ENCODE measurements at places on chromosomes 2 and 18.

GRCh38 chr2:46167406-46167805 lies 129.8 kb upstream of the EPAS1 start:
- DNase-seq, result no peak

GRCh38 chr2:68709421-68709911 lies 25.1 kb upstream of the ARHGAP25 start:
- DNase-seq, result no peak

DNA sequence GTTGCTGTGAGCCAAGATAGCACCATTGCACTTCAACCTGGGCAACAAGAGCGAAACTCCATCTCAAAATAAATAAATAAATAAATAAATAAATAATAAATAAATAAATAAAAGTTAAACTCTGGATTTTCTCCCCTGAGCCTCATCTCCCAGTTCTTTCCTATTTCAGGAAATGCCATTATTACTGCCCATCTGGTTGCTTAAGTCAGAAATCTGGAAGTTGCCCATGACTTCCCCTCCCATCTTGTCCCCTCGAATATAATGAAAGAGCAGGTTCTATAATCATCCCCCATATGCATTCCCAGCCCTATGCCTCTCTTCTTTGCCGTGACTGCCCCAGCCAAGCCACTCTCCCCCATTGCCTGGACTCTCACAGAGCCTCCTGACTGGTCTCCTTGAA lies 4.2 kb upstream of the PSD4 start:
- no peak for DNase-seq

DNA sequence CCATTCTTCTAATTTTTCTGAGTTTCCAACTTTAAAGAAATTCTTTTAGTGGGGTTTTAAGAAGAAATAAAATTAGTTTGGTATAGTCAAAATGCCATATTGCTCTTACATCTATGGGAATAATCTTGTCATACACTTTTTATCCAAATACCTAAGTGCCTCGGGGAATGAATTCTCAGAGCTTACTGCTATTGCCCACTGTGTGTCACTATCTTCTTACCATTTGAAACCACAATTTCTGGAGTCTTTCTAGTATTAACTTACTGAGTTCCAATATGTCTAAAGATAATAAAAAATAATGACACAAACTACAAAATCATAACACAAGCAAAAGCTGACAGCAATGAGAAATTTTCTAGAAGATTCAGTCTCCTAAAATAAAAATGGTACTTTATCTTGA lies 23.7 kb upstream of the DNAH6 start:
- no peak for DNase-seq

DNA sequence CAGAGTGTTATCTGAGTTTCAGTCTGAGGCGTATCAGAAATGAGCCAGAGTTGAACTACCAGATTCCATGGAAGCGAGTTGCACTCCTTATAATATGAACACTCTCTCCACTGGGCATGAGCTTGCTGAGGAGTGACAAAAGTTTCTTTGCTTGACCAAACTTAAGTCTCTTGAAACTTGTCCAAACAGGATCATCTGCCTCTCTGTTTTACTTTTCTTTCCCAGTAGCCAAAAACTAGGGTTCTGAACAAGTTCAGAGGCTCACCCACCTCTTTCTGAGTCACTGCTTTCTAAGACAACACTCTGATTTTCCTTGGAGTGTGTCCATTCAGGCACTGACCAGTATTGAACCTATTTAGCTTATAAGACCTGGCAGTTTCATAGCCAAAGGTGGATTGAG lies 233.2 kb upstream of the TCF4 start:
- DNase-seq, result no peak

- no peak for DNase-seq
These were observed 52.5 kb downstream of the MARCHF4 start for GRCh38 chr2:216319771-216320170.

DNA sequence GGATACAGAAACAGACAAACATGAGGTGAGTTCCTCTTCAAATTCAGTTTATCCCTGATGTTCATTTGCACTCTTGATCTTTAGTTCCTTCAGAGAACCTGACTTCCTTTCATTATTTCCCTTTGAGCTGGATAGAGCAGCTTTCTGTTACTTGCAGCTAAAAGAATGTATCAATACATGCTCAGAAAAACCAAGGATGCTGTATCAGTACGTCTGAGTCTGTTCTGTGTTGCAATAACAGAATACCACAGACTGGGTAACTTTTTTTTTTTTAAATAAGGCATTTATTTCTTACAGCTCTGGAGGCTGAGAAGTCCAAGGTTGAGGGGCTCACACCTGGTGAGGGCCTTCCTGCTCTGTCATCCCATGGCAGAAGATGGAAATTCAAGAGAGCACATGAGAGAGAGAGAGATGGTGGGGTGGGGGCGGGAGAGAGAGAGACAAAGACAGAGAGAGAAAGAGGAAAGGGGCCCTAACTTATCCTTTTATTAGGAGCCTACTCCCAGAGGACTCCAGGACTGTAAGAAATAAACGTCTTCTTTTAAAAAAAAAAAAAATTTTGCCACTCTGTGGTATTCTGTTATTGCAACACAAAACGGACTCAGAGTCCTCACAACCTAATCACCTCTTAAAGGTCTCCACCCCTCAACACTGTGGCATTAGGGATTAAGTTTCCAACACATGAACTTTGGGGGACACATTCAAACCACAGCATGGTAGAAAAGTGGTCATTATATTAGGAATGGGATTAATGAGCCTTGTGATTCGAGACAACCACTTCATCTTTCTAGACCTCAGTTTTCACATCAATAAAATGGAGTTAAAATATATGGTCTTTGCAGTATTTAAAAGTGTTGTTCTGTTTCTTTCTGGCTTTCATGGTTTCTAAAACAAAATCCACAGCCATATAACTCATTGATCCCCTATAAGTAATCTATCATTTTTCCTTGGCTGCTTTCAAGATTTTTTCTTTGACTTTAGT lies 18.4 kb upstream of the SELENOI start:
- DNase-seq, result no peak

DNA sequence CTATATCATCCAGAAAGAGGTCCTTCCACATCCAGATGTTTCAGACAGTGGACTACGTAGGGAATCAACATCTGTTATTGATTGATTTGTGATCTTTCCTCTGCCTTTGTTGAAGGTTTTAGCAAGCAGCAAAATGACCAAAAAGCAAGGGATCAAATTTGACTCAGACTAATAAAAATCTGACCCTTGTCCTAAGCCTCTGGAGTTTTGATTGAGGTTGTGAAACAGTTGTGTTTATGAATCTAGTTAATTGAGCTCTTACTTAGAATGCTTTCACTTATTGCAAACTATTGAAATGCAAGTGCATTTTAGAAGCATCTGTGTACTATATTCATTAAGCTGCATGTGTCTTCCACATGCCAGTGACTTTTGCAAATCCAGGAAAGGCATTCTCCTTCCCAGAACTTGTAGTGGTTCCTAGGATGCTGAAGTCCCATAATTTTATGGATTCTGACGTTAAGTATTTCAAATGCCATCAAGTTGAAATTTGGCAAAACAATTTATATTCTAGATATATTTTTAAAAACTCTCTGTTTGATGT lies 116.0 kb downstream of the MTX2 start:
- DNase-seq, result no peak

GRCh38 chr2:27222407-27222806 lies 5.2 kb downstream of the CAD start:
- no peak for DNase-seq

GRCh38 chr2:227366769-227367426 lies 12.2 kb downstream of the TM4SF20 start:
- DNase-seq, result no peak

DNA sequence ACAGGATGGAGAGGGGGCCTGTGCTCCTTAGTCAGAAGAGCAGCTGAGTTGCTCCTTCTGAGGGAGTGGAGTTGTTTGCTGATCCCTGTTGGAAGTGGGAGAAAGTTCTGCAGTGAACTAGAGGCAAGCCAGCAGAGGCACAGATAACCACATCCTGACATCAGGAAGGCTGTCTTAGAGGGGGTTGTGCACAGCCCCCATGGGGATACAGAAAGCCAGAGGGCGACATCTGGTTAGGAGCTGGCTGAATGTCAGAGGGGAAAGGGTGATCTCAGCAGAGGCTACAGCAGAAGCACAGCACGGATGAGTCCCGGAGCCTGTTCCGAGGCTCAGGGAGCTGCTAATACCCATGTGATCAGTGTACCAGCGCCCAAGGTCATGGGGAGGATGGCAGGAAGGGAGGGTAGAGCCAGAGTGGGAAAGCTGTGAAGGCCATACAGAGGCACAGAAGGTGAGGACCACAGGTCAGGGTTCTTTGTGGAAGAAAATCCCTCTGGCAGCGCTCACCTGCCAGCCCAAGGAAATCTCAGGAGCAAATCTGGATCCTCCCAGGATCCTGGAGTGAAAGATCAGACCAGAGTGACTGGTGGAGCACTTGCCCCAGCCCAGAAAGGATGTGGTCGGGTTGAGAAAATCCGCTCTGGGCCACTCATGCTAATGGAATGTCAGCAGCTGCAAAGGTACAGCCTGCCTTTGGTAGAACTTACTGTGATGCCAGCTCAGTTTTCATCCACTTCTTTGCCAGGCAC lies 111.8 kb downstream of the STPG4 start:
- DNase-seq, result no peak

- no peak for DNase-seq
These were observed 81.3 kb upstream of the SETBP1 start for GRCh38 chr18:44599412-44599811.

DNA sequence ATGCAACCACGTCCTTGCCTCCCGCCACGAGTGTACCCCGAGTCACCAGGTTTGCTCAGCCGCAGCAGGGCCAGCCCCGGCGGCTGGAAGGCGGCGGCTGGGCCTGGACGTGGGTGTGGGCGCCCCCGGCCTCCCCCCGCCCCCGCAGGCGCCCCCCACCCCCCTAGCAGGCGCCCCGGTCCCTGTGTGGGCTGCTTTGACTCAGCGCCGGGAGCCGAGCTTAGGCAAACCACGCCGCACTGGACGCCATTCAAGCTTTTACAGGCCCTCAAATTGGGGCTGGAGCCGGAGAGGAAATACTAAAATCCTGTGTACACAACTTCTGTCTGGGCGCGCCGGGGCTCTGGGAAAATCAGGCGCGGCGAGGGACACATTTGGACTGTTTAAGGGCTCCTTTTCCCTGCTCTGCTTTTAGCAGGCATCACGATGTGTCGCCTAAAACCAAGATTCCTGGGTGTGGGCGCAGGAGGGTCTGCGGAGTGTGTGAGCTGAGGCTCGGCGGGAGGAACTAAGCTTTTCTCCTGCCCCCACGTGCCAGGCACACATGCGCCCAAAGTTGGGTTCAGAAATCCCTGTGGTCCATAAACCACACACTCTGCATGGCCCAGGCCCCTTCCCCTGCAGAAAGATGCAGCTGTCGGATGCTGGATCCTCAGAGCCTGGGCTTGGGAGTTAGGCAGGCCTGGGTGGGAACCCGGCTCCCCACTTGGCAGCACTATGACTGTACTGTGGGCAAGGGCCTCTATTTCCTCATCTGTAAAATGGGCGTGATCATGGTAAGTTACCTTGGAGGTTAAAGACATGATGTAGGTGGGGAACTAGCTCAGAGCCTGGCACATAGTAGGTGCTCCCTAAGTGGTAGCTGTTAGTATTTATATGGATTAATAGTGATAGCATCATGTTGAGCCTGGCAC lies 57.6 kb downstream of the ATOH8 start:
- no peak for DNase-seq

DNA sequence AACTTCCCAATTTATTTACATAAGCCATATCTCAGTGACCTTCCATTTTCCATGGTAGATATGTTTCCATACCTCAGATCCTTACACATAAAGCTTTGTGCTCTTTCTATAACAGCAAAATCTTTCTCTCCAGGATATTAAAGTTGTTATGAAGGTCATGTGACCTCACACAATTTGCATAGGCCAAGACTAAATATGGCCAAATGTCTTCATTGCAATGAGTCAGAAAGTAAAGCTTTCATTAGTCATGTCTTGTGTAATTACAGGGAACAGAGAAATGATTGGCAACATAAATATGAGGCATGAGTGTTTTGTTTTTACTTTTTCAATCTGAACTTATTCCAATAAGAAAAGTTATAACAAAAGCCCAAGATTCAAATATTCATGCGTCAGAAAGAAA lies 243.5 kb downstream of the ASXL3 start:
- no peak for DNase-seq

GRCh38 chr2:128746356-128746755 lies 427.7 kb upstream of the HS6ST1 start:
- DNase-seq, result no peak

DNA sequence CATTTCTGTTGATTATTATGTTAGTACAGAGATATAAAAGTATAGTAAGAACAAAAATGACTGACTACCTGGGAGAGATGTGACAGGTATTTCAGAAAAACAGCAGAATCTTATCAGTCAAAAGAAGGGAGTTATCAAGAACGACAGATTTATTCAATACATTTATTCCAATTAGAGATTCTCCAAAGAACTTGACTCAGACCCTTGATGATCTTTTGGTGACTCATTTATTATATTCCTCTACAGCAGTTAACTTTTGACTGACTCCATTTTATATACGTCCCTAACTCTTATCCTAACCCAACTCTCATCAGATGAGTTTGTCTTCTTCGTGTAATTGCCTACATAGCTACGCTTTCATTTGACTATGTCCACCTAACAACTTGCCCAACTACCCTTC lies 91.1 kb downstream of the C2orf74 start:
- no peak for DNase-seq

- DNase-seq, result peak; percentile 50
These were observed 61.3 kb upstream of the RAPGEF4 start for GRCh38 chr2:172674034-172674967.

DNA sequence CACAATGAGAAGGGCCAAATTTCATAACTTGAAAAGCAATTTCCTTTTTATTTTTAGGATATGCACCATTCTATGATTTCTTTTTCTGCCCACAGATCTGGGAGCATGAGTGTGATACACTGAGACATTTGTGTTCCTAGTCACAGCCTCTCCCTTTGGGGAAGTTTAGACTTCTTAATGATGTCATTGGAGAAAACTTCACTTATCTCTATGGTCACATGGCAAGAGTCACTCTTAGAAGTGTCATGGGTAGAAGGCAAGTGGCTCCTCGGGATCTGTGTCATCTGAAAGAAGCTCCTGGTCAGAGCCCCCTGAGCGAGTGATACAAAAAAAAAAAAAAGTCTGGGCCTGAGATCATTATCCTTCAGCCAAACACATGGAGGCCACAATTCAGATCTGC lies 62.5 kb upstream of the LGALSL start:
- no peak for DNase-seq

- DNase-seq, result no peak
These were observed 100.9 kb downstream of the MTCL1 start for GRCh38 chr18:8806100-8806797.

- no peak for DNase-seq
These were observed 100.0 kb upstream of the CXCR4 start for GRCh38 chr2:136217996-136218395.

GRCh38 chr18:44325903-44326635 lies 354.6 kb upstream of the SETBP1 start:
- DNase-seq, result peak; percentile 29

GRCh38 chr2:7417845-7418742 lies 500.9 kb downstream of the RNF144A start:
- DNase-seq, result no peak

- DNase-seq, result no peak
These were observed 782.8 kb downstream of the BCL11A start for GRCh38 chr2:59770651-59771050.

- peak; percentile 47 for DNase-seq
These were observed 64.7 kb downstream of the FBXO15 start for GRCh38 chr18:74082742-74083556.

- no peak for DNase-seq
These were observed 125.5 kb downstream of the DYSF start for GRCh38 chr2:71578767-71579342.

- no peak for DNase-seq
These were observed 261.7 kb upstream of the TNP1 start for GRCh38 chr2:217121565-217121964.
